Activated CD4-positive, alpha-beta T cell treated with anti-CD3 and anti-CD28 coated beads, Interleukin-2, Interleukin-6, amounts not matched to agents 100 ng/mL and 50 ng/mL, durations not matched to agents 16 hours and 8 hours (primary cell): ENCODE measurements at places on chromosomes 4 and X.

- no peak for DNase-seq
These were observed 55.1 kb upstream of the PAGE4 start for GRCh38 chrX:49773993-49774392.

GRCh38 chr4:89356086-89356485 is 48.5 kb upstream of the GPRIN3 start:
- DNase-seq, result no peak

DNA sequence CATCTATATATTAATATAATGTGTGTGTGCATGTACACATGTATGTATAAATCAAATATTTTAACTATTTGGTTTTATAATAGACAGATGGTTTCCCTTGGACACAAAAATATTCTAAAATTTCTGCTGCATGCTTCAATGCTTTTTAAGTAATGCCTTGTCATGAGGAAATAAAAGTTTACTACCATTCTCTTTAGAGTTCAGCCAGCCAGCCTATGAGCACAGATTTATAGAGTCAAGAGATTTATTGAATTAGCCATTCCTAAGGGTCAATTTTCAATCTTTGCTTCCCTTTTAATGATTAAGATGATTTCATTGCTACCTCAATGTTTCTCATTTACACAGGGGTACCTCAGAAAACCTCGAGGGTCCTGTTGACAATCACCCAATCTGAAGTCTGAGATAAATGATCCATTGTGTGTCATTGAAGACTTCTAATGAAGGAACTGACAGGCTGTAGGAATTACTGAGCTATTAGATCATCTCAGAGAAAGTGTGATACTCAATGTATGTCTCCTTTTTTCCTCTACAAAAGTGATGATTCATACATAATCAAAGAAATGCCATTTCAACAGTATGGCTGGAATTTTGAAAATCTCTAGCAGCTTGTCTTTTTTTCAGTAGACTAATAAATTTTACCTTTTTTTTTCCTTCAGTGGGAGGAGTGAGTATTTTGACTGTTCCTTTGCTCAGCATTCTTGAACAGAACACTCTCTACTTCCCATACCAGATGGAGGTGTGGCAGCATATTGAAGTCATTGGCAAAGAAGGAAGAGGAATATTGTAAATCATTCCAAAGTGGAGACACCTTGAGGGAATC is 222.6 kb upstream of the PCDH18 start:
- DNase-seq, result no peak

DNA sequence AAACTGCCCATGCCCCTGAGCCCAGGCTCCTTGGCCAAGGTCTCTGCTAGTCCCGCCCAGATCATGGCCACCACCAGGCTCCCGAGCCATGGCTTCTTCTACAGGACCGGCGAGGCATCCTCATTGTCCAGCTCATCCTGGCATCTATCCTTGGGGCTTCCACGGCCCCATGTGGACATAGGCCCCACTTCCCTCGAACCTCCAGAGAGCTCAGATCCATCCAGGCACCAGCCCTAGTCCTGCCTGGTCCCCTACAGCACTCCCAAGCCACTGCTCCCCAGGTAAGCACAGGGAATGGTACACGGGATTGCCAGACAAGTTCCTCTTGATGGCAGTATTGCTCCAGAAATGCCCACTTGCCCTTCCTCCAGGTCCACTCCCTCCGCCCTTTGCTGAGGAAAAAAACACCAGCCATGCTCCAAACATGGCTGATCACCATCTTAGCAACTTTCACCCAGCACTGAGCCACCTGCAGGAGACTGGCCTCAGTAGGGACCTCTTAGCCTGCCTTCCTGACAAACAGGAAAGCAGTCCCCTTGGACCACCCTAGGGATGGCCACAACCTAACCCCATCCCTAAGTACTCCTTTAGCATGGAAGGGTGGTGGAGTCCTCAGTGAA is 272.1 kb upstream of the AGTR2 start:
- peak; percentile 33 for DNase-seq

DNA sequence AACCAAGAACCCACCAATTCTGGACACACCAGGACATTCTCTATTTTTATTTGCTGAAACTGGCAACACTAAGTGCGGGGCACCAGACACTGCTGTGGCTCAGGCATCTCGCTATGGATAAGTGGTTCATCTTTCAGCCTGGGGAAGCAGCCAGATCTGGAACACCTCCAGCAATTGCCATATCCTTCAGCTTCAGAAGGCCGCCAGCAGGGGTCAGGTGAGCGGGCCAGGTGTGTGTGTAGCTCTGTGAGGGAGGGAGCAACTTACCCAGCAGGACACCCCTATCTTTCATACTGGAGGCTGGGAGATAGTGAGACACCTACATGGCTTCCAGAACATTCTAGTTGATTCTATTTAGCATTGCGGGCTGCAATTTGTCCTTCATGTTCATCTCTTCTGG is 57.0 kb upstream of the GBA3 start:
- no peak for DNase-seq

- peak; percentile 87 for DNase-seq
These were observed at the start of gene SLC25A4 for GRCh38 chr4:185142912-185143600. SLC25A4 (plus strand) TSS chr4:185143266; CDS start chr4:185143373, 107 bp downstream.

GRCh38 chr4:71411981-71412380 is 73.2 kb downstream of the SLC4A4 start:
- DNase-seq, result no peak

DNA sequence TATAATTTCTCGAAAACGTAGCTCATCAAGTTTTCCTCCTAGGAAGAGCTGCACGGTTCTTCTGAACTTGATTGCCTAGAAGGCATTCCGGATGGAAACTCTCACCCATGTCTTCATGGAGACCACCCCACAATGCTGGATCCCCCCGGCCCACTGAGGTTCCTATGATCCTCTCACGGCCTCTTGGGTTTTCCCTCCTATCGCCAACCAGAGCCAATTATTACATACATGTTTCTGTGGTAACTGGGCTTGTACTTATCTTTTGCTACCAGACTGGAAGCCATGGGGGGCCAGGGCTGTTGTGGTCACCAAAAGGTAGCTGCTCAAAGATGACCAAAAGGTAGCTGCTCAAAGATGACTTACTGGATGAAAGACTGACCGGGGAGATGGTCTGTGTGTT is 131.5 kb downstream of the AFAP1 start:
- DNase-seq, result no peak

DNA sequence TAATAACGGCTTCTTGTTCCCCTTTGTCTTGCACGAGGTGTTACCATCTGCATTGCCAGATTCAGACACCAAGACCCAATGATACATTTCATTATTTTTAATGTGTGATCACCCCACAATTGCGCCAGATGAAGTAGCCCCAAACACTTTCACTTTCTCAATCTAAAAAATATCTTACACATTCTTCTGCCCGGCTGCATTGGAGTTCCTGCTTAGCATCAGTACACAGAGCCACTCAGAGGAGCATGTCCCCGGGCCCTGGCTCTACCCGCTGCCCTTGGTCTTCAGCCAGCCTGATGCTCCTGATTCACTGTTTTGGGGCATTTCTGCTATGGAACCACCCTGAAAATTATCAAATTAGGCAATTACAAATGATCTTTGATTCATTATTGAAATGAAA is 66.0 kb upstream of the TENM3 start:
- no peak for DNase-seq

GRCh38 chr4:128697323-128697722 is 112.2 kb upstream of the JADE1 start:
- DNase-seq, result no peak

- DNase-seq, result no peak
These were observed 47.2 kb upstream of the RPS6KA3 start for GRCh38 chrX:20313899-20314298.

DNA sequence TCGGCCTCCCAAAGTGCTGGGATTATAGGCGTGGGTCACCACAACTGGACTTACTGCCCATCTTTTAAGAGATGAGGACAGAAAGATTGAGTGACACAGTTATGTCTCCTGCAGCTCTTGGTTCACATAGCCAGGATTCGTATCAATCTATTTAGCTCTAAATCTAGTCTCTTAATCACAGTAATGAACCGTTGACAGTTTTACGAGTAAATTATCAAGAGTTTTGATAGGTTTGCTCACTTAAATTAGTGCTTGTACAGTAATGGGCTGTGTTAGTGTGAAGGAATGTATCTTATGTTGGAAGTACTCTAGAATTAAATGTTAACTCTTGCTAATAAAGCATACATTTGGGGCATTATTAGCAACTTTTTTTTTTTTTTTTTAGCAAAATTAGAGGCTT is 105.7 kb downstream of the PTTG2 start:
- no peak for DNase-seq

- DNase-seq, result no peak
These were observed 86.3 kb downstream of the GPRIN3 start for GRCh38 chr4:89221167-89221867.

DNA sequence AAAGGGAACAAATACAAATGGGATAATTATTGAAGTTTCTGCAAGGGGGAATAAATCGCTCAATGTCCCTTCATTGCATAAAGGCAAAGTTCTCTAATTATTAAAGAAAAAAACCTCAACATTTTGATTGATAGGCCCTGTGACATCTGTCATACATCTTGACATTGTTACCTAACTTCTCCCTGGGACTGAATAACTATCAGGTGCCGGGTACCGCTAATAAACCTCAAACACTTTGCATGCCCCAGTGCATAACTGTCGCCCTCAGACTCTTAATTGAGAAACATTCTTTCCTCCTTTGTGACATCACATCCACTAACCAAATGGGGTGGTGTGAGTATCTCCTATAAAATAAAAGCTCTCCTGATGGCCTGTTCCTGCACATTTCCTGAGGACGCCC is at the start of gene ADAM29:
Gene ADAM29 (plus strand): TSS at position 301 of the 400 bp plus-strand sequence. CDS start 57,168 bp downstream, outside the sequence.
- no peak for DNase-seq

DNA sequence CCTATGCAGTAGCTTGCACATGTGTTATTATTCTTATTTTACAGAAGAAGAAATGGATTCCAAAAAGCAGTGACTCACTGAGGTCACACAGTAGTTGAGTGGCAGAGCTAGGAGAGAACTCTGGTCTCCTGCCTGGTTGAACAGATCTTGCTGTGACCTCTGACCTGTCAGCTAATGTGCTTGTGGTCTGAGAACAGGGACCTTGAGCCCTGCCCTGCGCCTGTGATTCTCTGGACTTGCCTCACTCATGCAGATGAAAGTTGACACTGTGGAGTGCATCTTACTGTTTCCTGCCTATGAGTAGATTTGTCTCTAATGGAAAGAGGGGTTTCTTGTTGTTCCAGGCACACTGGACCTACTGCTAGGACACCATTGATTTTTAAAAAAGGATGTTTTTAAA is 32.3 kb downstream of the ETNPPL start:
- DNase-seq, result no peak

DNA sequence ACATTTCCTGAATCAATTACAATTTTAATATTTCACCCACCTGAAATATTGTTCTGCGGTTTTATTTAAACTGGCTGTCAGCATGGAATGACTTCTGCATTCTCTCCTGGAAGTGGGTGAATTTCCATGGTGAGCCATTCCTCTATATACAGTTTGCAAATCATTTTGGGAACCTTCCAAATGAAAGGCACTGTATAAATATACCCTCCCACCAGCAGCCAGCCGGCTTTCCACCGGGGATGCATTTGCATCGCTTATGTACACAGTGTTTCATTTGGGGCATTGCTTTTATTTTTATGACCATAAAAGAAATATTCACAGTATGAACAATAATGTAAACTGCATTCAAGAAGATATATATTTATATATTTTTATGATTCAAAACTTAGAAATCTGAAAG is 4.7 kb upstream of the IL1RAPL1 start:
- DNase-seq, result no peak

DNA sequence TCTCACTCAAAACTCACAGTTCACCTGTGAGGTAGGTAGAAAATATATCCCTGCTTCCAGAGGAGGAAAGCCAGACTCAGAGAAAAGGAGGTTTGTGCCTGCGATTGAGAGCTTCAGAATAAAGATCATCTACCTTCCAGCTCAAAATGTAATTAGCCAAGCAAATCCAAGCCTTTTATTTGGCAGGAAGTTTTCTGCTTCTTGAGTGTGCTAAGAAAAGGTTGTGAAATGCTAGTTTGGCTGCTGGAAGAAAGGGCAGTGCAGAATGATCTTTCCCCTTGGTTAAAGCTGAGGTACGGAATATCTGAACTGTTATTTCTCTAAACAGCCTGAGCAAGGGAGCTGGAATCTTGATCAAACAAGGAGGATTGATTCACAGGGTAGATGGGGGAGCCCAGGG is 59.7 kb upstream of the VCX3B start:
- no peak for DNase-seq

GRCh38 chr4:159269116-159269515 is 166.2 kb downstream of the RAPGEF2 start:
- DNase-seq, result no peak

DNA sequence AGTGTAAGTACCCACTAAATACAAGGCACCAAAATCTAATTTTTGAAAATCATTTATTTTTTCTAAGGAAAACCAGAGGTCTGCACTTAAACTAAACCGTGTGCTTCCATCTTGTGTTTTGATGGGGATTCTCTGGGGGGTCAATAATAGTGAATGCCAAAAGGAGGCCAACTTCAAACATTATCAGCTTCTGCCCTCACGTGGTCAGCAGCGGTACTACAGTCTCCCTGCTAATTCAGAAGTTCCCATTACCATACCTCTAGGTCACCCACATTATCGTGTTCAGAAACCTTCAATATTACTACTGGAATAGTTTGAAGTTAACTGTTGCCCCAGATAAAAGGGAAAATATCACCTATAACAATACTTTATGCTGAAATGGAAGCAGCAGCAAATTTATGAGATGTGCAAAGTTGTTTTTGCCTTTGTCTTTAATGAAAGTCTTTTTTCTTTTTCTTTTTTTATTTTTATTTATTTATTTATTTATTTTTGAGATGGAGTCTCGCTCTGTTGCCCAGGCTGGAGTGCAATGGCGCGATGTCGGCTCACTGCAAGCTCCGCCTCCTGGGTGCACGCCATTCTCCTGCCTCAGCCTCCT is 17.3 kb downstream of the CTPS2 start:
- peak; percentile 73 for DNase-seq

- no peak for DNase-seq
These were observed 5.4 kb upstream of the ASB5 start for GRCh38 chr4:176274441-176274840.

- DNase-seq, result peak; percentile 3
These were observed 33.4 kb upstream of the PHKA2 start for GRCh38 chrX:19017271-19017670.
